IPS-NIHi11 (cell line): ENCODE measurements at places on chromosomes 2 and 18.

DNA sequence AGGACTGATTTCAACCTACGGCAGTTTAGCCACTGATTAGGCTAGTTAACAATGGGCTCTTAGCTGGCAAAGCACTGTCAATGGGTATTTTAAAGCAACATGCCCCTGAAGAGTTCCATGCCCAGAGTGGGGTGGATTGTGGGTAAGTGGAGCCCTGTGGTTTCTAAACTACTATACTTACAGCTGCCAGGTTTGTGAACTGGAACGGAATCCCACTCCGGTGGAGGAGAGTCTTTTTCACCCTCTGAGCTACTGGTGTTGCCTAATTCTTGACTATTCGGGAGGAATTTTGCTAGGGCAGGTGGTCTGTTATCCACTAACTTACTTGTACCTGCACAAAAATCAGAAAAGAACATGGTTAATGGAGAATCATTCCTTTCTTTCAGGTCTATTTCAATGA is 52.6 kb downstream of the ZAP70 start:
- DNase-seq, result peak; percentile 31

DNA sequence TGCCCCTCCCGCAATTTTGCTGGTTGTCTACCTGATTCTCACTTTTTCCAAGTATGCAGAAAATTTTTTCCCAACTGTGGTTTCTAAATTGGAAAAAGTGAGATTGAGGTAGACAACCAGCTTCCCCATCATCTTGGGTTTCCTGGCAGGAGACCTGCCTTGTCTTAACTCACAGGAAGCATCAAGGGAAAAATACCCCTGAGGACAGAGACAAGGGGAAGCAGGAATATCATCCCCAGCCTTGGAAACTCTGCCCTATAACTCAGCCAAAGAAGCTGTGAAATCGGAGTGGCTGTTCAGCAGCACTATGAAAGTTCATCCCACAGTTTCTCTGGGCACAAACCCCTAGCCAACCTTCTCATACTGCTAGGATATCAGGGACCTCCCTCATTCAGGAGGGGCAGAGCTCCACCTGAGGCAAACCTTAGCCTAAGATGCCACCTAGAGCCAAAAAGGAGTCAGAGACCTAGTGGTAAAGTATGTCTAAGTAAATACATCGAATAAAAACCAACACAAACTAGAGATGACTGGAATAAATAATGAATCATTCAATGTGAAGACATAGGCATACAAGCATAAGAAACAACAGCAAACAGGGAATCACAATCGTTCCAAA is 68.2 kb downstream of the ZSWIM2 start:
- peak; percentile 59 for DNase-seq

- no peak for DNase-seq
Observed at GRCh38 chr2:39114771-39115170, 6.1 kb downstream of the SOS1 start.

GRCh38 chr2:226057914-226058313 is 658.4 kb downstream of the NYAP2 start:
- peak; percentile 18 for DNase-seq

DNA sequence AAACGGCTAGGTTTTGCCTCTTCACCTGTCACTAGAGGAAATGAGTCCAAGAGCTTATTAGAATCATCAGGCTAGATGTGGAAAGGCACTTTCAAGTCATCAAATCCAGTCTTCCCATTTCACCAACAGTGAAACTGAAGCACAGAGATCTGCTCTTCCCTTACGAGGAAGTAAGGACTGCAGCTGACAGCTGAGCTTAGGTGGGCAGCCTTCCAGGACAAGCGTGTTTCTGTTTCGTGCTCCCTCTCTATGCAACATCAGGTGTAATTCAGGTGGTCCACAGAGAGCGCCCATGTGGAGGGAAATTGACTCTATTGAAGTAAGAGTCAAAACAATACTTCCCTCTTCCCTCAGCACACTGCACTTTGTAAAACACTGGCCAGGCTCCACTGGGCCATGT is 5.5 kb downstream of the CYRIA start:
- no peak for DNase-seq

DNA sequence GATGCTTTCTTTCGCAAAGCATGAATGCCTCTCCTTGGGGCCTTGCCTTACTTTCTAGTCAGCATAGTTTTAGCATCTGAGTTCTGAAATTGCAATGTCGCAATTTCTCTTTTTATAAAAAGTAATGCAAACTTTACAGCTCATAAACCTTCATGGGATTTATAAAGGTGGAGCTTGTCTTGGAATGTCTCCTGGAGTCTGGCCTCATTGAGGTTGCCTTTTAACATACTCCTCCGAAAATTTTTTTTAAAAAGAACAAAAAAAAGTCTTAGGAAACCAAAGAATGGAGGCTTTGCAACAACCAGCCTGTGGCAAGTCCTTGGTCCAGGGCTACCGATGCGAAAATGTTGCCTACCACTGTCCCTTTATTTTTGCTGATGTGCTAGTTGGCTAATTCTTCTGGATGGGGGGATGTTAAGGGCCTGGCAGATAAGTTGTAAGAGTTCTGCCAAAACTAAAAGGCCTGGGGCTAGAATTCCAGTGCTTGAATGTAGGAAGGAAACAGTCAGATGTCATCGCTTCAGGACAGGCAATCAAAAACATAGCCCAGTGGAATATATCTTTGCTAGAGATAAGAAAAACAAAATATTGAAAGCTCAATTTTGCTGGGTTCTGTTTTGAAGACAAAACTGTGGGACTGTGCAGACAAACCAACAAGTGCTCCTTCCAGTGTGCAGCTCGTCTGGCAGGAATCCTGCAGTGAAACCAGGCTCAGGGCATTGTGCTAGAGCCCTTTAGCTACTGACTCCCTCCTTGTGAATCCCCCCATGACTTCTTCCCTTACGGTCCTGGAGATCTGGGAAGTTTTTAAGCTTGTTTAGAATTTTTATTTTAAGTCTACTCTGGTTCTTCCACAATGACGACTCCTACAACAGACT is 213.0 kb downstream of the PIEZO2 start:
- DNase-seq, result no peak
